NCI-H1105 (cell line): ENCODE measurements at places on chromosomes 11 and 22.

- DNase-seq = no peak
These were observed 79.7 kb downstream of the FAT3 start for GRCh38 chr11:92304271-92304670.

DNA sequence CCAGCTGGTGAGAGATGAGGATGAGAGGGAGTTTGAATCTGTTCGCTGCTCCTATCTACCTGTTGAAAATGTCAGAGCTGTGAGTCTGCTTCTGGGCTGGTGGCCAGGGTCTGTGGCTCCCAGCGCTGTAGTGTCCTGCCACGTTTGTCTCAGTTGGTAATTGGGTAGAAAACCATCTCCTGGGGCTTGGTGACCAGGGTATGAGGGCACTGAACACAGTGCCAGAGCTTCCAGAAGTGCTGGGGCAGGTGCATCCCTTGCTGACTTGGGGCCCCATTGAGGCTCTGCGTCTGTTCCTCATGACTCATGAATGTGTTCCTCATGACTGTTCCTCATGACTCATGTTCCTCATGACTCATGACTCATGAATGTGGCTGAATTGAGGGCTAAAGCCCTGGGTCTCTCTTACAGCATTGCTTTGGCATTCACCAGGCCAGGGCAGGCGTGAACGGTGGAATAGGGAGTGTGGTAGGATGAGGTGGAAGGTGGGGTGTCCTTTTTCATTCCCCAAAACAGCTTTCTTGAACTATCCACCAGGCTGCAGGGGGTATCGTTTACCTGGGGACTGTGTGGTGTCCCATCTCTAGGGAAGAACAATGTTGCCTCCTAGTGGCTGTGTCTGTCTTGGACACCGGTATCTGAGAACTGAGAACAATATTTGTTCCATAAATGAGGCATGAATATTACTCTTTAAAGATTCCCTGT, 139.5 kb downstream of the COMMD9 start:
- DNase-seq = no peak

- DNase-seq = peak; percentile 53
These were observed 3.4 kb downstream of the TENM4 start for GRCh38 chr11:79437278-79437980.

GRCh38 chr11:31817621-31818424, 6.7 kb upstream of the PAX6 start:
- peak; percentile 8 for DNase-seq

DNA sequence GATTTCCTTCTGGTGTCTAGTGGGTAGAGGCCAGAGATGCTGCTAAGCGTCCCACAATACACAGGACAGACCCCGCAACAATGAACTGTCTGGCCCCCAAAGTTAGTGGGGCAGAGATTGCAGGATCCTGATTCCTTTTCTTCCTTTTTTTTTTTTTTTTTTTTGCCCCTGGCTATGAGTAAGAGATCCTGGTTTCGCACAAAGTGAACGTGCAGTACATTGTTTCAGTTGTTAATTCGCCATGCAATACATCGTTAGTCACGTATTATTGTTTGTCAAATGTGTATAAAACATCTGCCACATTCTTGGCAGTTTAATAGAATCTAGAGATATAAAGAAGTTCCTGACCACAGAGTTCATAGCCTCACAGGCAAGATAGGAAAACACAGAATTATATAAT, 20.2 kb downstream of the ST3GAL4 start:
- DNase-seq = no peak

- peak; percentile 84 for DNase-seq
These were observed 92.6 kb downstream of the ENTHD1 start for GRCh38 chr22:39800790-39801520.

DNA sequence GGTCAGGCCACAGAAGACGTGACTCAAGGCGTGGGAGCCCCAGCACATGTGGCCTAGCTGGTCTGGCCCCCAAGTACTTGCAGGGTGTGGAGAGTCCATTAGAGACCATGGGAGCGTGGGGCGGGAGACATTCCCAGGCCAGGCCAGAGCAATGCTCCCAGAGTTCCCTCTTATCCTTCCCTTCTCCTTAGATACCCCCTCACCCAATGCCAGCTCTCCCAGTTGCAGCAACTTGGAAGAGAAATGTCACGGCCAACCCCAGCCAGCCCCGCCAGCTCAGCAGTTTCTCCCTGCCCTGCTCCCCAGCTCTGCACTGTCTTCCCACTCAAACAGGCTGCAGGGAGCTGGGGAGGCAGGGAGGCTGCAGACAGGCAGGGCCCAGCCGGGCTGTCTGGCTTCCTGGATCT, 65.4 kb upstream of the TSPAN18 start:
- no peak for DNase-seq

GRCh38 chr11:61589961-61590360, 9.1 kb upstream of the SYT7 start:
- DNase-seq = no peak

DNA sequence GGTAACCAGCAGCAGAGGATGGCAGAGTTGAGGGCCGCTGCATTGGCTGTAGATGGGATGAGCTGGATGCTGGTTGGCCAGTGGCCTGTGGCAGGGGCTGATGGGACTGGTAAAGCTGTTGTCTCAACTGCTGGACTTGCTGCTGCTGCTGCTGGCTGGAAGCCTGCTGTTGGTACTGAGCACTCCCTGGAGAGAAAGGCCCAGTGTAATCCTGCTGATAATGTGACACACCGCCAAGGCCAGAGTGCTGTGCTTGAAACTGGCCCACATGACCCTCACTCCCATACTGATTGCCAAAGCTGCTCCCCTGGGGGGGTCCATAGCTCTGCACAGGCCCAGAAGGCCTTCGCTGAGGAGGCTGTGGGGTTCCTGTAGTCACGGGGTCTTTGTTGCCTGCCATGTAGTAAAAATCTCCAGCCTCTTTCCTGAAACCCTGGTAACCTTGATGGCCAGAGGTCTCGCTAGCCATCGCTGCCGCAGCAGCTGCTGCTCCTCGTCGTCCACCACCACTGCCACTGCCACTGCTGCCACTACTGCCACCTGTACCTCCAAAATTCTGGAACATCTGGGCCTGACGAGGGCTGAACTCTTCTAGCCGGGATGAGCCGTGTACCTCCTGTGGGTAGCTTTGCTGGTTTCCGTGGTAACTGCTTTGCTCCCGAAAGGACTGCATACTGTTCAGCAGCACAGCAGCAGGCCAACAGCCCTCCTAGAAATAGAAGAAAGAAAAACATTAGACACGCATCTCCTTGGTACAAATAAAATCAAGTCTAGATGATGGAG, 55.6 kb downstream of the TCF20 start:
- no peak for DNase-seq

- no peak for DNase-seq
These were observed 34.2 kb downstream of the TCF20 start for GRCh38 chr22:42236268-42236667.

DNA sequence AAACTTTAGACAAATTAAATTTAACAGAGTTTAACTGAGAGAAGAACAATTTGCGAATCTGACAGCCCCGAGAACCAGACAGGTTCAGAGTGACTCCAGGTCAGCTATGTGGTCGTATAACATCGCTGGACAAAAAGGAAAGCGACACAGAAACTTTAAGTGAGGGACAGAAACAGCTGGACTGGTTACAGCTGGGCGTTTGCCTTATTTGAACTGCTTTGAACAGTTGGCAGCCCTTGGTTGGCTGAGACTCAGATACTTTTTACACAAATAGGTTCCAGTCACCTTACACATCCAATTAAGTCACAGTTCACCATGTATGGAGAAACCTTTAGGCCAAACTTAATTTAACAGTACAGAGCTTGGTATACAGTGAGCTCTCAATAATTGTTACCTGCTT, 436.9 kb downstream of the GUCY1A2 start:
- no peak for DNase-seq

GRCh38 chr11:14390669-14391068, 31.7 kb upstream of the RRAS2 start:
- DNase-seq = no peak

DNA sequence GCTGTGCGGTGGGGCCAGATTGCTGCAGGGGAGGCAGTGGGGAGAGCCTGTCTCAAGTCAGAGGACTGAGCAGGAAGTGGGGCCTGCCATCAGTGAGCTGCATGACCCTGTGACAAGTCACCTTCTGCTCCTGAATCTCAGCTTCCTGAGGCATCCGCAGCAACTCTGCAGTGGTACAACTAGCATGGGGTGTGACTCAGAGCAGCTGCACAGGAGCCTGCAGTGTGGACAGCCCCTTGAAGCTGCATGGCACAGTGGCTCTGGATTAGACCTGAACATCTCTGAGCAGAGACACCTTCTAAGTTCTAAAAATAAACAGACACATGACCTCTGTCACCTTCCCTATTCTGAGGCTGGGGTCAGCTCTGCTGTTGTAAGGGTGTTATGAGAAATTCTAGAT, 18.0 kb downstream of the FAM227A start:
- DNase-seq = no peak

- no peak for DNase-seq
These were observed 48.9 kb downstream of the PHF21A start for GRCh38 chr11:46072172-46072964.

DNA sequence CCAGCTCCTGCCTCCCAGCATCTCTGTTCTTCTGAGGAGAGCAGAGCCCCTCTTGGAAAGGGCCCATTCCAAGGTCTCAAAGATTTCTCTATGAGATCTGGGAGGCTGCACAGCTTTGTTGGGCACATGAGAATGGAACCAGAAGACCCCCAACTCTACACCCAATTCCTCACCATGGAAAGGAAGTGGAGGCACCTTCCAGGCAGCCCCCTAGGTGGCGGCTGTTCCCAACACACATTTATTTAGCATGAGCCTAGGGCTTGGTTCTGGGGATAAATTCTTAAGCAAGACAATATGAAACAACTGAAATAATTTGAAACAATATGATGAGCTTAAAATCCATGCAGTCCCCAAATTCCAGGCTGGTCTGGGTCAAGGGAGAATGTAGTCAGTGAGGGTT, 100.4 kb downstream of the TIMP3 start:
- DNase-seq = no peak

DNA sequence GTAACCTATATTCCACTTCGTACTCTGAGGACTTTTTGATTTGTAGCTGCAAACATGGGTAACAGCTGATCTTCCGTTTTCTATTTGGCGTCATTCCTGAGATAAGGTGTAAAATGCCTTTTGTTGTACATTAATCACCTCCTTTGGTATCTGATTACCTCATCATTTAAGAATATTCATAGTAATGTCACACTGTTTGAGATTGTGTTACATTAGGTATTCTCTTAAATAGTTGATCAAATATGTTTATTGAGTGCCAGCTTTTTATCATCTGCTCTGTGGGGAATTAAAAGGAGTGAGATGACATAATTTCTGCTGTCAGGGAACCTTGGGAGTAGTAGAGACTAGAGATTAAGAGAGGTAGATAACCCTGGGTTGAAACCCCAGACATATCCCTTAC, 5.9 kb downstream of the NCAM1 start:
- no peak for DNase-seq

GRCh38 chr11:36508743-36509142, 1.3 kb downstream of the TRAF6 start:
- DNase-seq = no peak

GRCh38 chr22:47196881-47197772, 434.7 kb downstream of the TBC1D22A start:
- no peak for DNase-seq

GRCh38 chr22:45832959-45833580, 143.9 kb downstream of the WNT7B start:
- no peak for DNase-seq

DNA sequence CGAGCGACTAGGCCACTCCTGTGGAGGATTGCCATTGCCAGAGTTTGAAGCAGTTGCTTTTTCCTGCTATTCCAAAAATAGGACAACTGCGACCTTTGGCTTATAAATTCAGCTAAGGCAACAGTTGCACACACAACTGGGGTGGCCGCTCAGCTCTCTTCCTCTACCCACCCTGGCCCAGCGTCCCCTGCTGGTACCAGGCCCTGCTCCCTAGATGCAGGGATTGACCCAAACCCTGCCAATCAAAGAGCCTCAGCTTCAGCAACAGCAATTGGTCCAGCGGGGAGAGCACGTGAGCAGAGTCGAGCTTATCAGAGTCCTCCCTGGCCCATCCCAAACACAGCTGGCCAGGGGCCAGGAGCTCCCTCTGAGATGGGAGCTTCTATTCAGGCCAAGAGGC, 22.0 kb upstream of the CABP2 start:
- no peak for DNase-seq

- no peak for DNase-seq
These were observed 32.1 kb upstream of the GNB1L start for GRCh38 chr22:19886605-19887255.

- no peak for DNase-seq
These were observed 67.7 kb downstream of the PHF21B start for GRCh38 chr22:44942056-44942455.

DNA sequence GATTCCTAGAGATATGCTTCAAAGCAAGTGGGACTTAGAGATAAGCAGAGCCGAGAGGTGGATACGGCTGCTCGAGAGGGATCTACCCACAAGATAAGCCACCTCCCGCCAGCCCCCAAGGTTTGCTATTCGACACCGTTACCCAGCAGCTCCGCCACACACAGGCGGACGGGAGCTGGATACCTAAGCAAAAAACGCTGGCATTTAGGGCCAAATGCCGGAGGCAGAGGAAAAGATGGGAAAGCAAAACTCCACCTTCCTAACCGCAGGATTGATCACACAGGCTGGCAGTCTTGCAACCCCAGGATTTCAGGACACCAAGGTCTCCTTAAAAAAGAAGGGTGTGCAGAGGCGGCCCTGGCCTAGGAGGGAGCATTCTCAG, 709 bp downstream of the FTH1 start:
- no peak for DNase-seq

- no peak for DNase-seq
These were observed 68.6 kb downstream of the RAB38 start for GRCh38 chr11:88106666-88107065.

DNA sequence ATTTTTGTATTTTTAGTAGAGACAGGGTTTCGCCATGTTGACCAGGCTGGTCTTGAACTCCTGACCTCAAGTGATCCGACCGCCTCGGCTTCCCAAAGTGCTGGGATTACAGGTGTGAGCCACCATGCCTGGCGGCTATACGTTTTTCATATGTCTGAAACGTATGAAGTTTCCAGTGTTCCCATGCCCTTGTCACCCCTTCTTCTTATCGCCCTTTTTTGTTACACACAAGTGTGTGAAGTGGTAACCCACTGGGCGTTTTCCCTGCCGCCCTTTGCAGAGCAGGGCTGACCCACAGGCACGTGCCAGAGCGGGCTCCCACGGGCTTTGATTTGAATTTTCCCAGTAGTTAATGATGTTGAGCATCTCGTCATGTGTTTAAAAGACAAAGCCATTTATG, 17.0 kb downstream of the PIM3 start:
- no peak for DNase-seq

DNA sequence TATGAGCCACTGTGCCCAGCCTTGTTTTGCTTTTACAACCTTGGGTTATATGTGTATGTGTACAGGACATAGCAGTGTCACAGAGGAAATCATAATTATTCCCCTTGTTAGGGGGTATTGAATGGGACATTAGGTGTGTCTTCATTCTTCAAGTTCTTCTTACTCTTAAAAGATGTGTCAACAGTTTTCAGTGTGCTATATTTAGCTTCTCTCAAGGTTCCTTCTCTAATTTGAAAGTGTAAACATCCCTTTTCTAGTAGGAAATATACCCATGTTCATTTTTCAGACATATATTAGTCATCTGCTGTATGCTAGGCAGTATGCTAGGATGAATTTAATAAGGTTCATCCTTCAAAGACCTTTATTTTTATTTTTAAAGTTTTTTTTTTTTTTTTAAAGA, 17.1 kb downstream of the PCF11 start:
- no peak for DNase-seq

GRCh38 chr11:117273550-117274289, 17.4 kb upstream of the BACE1-AS start:
- no peak for DNase-seq

- no peak for DNase-seq
These were observed 1387.0 kb upstream of the RAG2 start for GRCh38 chr11:37984991-37985390.
